ENCODE measurements at places on chromosomes 3 and 15.
A peak's percentile ranks its signal among the peaks of the same experiment; 100 is the strongest.

DNA sequence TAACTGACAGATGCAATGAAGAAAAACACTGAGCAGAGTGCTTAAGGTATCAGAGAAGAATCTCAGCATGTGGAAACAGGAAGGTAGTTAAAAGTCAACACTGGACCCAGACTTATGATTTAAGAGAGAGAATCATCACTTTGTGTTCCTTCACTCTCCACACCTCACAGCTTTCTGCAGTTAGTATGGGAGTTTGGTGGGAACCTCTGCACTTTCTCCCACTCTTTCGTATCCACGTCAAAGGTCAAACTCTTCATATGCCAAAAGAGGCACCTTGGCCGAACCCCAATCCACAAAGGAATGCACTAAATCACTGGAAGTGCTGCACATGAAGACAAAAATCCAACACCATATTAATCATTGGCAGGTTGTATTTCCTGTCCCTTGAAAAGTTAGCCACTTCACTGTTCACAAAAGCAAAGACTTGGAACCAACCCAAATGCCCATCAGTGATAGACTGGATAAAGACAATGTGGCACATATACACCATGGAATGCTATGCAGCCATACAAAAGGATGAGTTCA, 361.2 kb downstream of the MAGI1 start:
- no peak for DNase-seq

- peak; percentile 71 for DNase-seq
Observed at GRCh38 chr3:188151438-188151837, 2.5 kb upstream of the LPP start.

GRCh38 chr15:40830884-40831283, 2.4 kb upstream of the PPP1R14D start:
- DNase-seq: no peak

DNA sequence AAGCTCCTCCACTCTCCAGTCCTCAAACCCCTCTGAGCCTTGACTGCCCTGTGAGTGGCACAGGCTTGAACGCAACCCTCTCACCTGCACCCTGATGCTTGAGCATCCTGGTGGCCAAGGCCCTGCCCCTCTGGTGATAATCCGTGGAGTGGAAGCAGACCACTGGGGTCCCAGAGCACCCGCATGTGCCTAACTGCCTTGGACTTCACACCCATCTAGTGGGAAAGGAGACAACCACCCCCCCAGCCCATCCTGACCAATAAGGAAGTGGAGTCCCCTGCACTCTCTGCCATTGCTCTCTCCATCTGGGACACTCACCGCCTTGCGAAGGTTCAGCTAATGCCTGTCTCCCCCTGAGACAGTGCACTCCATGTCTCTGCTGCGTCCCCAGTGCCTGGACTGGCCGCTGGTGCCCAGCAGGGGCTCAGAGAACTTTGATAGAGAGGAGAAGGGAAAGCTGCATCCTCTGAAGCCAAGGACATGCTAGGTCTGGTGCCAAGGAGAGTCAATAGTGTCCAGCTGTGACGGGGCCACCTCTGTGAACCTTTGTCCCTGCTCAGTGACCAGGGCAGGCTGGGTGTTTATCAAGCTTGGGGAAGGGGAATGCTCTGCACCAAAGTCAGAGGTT, 3.4 kb downstream of the KLF15 start:
- no peak for DNase-seq

- DNase-seq: no peak
Observed at GRCh38 chr3:15015456-15015855, 49.7 kb downstream of the MRPS25 start.

DNA sequence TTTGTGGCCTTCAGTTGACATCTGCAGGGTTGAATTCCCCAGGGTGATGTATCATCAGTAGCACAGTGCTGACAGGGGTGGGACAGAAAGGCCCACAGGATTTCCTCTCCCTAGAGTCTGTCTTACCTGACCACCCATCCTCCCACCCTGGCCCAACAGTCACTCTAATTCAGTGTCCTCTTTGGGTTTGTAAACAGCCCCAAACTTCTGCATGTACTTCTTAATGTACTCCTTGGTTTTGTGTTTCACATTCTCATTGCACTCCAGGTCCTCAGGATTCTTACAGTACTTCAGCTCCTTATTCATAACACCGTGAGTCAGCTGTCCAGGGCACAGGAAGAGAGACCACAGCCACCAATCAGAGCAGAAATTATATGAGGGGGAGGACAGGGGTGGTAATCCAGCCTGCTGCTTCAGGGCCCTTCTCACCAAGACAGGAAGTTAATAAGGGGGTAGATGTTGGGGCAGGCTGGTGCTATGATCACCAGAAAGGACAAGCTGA, 37.5 kb downstream of the NBEAL2 start:
- DNase-seq: peak; percentile 87

GRCh38 chr15:27086149-27086548, 115.2 kb downstream of the GABRG3 start:
- DNase-seq: no peak

GRCh38 chr3:117537949-117538348, 828.4 kb downstream of the TUSC7 start:
- no peak for DNase-seq
